Lung (tissue), 17 donors: ENCODE measurements at places on chromosomes 1 and 21. TPM values are rescaled to one million over a fixed set of nuclear protein-coding genes. Genes with fewer than 3 reads are reported as not detected.

DNA sequence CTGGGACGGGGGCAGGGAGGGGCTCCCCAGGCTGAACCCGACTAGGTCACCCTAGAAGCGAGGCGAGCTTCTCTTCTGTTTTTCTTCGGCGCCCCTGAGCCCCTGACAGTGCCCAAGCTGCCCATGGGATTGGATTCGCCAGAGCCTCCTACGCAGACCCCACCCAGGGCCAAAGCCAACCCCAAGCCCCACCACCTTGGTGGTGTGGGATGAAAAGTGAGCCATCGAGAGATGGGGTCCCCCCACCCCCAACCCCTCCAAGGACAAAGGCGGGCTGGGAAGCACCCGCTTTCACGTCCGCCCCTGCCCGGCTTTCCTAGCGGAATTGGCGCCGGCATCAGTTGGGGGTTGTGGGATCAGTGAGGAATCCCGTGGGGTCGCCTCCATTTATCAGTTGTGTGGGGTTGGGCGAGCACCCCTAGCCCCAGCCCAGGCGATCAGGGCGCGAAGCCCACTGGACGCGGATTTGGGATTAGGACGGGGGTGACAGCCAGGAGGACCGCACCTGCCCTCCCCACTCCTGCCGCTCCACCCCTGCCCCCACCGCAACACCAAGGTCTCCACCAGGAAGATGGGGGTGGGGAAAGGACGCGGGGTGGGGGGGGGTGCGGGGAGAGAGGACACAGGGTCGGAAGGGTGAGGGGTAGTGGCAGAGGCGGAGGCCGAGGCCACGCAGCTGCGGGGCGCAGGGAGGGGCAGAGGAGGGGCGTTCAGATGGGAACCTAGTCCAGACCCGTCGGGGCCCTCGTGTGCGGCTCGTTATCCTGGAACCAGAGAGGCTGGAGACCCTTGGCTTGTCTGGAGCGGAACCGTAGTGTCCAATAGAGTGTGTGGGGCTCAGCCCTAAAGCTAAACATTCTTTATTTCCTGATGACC, 4.4 kb downstream of the TSPEAR start:
- H3K27me3 ChIP-seq: peaks cover 81% of the 10 kb centered on the region
- DNase-seq: no peak
- no peak overlapping the region for H3K4me3 ChIP-seq
- no peaks in the 10 kb centered on the region for H3K36me3 ChIP-seq
- peaks cover 8% of the 10 kb centered on the region for H3K4me1 ChIP-seq
- no peak overlapping the region for H3K27ac ChIP-seq

DNA sequence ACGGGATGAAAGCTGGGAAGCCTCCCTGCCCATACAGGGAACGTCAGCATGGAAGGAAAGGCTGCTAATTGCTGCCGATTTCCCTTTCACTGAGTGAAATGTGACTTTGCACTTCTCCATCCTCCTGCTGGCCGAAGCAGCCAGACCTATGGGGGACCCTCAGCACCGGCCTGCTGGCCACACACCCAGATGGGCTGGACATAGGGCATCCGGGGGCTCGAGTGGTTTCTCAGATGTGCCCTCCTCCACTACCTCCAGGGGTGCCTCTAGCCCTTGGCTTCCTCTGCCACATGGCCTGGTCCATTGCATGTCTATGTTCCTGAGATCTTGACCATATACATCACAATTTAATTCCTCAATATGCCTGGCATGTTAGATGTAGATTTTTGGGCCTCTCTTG, 79.7 kb downstream of the LRRN2 start:
- H3K36me3 ChIP-seq: no peaks in the 10 kb centered on the region
- H3K4me1 ChIP-seq: no peaks in the 10 kb centered on the region
- DNase-seq: no peak
- H3K27me3 ChIP-seq: no peaks in the 10 kb centered on the region
- no peak overlapping the region for H3K27ac ChIP-seq

DNA sequence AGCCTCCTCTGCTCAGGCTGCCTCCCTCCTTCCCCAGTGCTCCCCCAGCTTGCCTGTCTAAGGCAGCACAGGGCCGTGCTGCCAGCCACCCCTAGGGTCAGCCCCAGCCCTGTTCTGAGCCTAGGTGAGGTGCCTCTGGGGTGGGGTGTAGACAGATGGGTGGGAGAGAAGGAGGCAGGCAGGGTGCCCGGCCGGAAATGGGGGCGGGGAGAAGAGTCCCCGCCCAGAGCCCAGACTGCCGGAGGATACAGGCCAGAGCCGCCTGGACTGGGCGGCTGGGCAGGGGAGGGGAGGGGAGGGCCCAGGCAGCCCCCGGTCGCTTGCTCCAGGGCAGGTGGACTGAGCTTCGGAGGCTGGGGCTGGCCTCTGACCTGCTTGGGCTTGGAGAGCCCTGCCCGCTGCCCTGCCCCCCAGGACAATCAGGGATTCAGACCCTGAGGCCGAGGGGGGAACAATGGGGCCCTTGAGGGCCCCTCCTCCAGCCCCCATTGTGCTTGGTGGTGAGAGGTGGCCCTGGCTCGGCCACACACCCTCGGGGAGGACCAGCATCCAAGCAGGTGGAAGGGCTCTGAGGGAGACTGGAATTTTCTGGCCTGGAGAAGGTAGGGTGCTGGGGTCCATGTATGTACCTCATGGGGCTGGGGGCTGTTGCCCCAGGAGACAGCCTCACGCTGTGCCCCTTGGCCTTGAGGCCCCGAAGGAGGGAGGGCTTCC, at the start of gene GJC2:
TSS of gene GJC2 (plus strand) at position 525 of the 714 bp plus-strand sequence. CDS start 7,829 bp downstream, outside the sequence.
- H3K4me3 ChIP-seq: no peak within 1 kb of the TSS
- peaks cover 30% of the 10 kb centered on the region for H3K4me1 ChIP-seq
- no peaks in the 10 kb centered on the region for H3K27me3 ChIP-seq
- H3K36me3 ChIP-seq: no peaks in the 10 kb centered on the region

Gene CSF3R
- 234 TPM for total RNA-seq

Gene SH2D1B
- 1.5 TPM for total RNA-seq
